Mucosa of gallbladder (tissue), 1 donor: ENCODE measurements at places on chromosomes 11 and 22. TPM values are rescaled to one million over a fixed set of nuclear protein-coding genes. Genes with fewer than 3 reads are reported as not detected.

OR51B2 gene
- not detected for total RNA-seq

LIF gene
- 17.8 TPM for total RNA-seq

PAX6 gene
- total RNA-seq = 0.03 TPM

SMC1B gene
- total RNA-seq = not detected

TRIM6 gene
- total RNA-seq = 2.1 TPM

IGF2 gene
- 32.5 TPM for total RNA-seq

PLEKHB1 gene
- total RNA-seq = 58.1 TPM
